ENCODE measurements at places on chromosomes 3 and 15.

DNA sequence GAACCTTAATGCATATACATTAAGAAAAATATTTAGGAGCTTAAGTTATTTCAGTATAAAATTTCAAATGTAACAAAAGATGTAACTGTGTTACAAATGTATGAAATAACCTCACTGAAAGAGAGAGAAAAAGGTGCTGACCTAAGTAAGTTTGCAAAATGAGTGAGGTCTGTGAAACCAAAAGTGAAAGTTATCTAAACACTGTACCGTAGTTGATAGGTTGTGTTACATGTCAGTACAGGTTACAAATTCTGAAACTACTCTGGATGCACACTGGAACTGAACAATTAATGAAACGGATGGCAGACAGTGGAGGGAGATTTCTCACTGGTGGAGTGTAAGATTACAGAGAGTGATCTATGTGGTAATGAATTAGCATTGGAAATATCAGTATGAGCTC is 420.7 kb downstream of the ZNF385D start:
- no peak for DNase-seq

DNA sequence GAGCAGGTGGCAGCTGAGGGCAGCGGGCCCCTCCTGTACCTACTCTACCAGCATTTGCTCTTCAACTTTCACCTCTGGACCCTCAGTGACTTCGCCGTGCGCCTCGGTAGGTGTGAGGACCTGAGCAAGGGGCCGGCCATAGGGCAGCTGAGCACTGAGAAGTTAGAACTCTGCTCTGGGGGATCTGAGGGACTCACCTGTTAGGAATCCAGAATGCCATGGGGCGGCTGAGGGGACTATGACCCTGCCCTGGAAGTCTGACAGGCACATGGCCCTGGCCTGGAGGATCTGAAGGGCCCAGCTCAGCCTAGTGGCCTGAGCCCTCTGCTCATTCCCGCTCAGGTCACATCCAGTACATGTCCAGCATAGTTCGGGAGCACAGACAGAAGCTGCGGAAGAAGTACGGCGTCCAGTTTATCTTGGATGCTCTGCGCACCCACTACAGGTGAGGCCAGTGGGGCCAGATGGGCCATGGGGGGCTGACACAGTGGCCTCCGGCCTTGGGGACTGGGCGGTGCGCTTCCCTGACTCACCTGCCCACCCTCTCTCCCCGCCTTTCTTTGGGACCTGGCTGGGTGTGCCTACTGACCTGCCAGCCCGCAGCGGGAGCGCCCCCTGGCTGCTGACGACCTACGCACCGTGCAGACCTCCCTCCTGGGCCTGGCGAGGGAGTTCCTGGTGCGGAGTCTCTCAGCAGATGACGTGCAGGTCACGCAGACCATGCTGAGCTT is 18.8 kb downstream of the NBEAL2 start:
- DNase-seq, result no peak

- DNase-seq, result no peak
These were observed 428.5 kb upstream of the CNTN3 start for GRCh38 chr3:75042941-75043340.

GRCh38 chr15:100275641-100276040 is 66.1 kb downstream of the ADAMTS17 start:
- no peak for DNase-seq
